Foreskin fibroblast (primary cell): ENCODE measurements at places on chromosomes 5 and 9.

- DNase-seq, result no peak
Measured at GRCh38 chr9:676780-677438, 164.6 kb upstream of the DMRT1 start.

- peak; percentile 8 for DNase-seq
Measured at GRCh38 chr9:37324261-37324683, 98.2 kb upstream of the GRHPR start.

DNA sequence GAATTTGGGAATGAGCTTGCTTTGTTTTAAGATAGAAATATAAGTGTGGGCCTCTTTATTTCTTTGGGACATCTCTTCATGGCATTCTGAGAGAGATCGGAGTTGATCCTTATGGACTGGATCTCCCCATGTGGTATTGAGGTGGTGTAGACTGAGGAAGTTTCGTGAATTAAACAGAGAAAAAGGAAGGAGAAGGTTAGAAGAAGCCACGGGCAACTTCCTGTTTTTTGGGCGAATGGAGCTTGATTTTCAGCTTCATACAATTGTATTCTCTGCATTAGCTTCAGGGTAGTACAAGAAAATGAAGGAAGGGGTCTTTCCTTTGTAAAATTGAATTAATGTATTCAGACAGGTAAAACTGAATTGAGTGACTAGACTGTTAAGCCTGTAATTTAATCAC, 70.5 kb upstream of the HMHB1 start:
- DNase-seq, result no peak

- no peak for DNase-seq
Measured at GRCh38 chr9:38771593-38771992, 51.7 kb upstream of the FAM240B start.

- DNase-seq, result no peak
Measured at GRCh38 chr5:120091376-120091948, 372.6 kb upstream of the PRR16 start.

GRCh38 chr9:36597412-36598178, 24.9 kb downstream of the MELK start:
- peak; percentile 79 for DNase-seq

GRCh38 chr5:67050635-67051034, 146.0 kb downstream of the CD180 start:
- DNase-seq, result no peak

GRCh38 chr9:120252248-120252647, 327.7 kb downstream of the CDK5RAP2 start:
- DNase-seq, result no peak

GRCh38 chr5:59819806-59820205, 73.7 kb downstream of the PDE4D start:
- DNase-seq, result no peak

DNA sequence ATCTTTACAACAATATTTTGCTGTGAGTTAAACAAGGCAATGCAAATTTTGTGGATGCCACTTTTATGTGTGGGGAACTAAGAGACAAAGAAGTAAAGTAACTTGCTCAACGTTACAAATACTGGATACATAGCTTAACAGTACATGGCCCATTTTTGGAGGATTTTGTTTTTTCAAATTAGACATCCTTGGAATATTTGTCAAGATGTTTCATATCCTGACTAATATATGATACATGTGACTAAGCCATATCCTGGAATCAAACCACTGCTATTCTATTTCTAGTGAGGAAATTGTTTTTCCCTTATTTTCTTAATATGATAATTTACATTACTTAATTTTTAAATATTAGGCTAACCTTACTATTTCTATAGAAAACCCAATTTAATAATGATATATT, 529.8 kb downstream of the DMRTA1 start:
- peak; percentile 1 for DNase-seq

DNA sequence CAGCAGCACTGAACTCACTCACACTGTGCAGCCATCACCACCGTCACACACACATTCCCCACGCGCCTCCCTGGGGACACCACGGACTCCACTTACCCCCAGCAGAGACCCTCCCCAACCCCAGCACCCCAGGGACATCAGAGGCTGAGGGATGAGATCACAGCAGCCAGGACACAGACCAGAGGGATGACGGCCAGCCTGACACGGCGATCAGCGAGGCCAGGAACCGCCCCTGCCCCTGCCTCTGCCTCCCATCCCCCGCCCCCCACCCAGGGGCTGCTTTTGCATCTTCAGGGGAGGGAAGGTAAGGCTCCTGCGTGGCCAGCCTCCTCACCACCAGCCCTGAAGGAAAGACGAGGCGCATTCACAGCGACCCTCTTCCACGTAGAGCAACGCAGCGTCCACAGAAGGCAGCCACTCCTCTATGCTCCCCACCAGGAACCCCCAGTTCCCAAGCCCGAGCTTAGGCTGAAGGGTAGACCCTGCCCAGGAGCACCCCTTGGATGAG, 104.5 kb downstream of the VAV2 start:
- DNase-seq, result no peak

- no peak for DNase-seq
Measured at GRCh38 chr9:31848505-31849285, 535.7 kb upstream of the ACO1 start.

GRCh38 chr9:27618066-27618465, 44.8 kb upstream of the C9orf72 start:
- no peak for DNase-seq

- peak; percentile 51 for DNase-seq
Measured at GRCh38 chr5:59813761-59814536, 79.6 kb downstream of the PDE4D start.

GRCh38 chr9:22026696-22027095, 17.6 kb upstream of the CDKN2B start:
- DNase-seq, result no peak

DNA sequence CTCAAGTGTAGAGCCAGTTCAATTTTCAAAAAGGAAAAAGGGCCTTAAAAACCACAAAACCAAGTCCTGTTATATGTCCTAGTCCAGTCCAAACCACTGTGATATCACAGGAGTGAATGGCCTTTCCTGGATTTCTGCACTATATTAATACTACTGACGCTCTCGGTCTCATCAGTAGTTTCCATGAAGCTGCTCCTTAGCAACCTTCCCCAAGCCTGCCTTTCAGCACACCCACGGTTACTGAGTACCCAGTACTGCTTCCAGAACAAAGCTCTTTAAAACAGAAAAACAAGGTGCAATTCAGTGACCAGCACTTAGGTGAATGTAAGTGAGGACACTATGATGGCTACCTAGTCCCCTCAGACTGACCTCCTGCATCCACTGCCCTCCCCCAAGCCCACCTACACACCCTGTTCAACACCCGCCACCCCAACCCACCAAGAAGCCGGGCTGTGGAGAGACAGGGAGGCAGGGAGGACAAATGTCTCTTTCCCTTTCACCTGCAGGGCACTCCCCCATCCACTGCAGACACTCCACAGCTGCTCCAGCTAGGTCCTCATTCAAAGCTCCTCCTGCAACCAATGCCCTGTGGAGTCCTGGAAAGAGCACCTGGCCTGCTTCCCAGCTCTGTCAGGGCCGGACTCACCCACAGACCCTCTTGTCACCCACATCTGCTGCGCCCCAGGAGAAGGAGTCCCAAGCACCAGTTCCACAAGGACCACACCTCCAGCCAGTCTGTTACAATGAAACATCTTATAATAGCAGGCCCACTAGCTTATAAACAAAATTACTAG, 25.9 kb downstream of the PSMB7 start:
- no peak for DNase-seq

DNA sequence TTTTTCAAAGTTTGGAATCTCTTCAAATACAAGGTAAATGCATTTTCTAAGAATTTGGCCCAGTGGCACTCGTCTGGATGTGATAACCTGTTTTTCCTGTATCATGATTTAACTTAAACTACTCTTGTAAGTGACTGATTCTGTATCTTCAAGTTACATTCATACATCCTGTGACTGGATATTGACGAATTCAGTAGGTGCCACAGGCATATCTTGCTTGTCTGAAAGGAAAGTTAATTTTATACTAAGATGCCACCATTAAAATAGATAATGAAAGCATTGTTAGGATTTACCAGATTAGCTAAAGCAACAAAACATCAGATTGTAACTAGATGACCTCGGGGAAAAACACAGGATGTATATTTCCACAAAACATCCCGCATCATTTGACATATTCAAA, 175.3 kb upstream of the ZNF608 start:
- no peak for DNase-seq

DNA sequence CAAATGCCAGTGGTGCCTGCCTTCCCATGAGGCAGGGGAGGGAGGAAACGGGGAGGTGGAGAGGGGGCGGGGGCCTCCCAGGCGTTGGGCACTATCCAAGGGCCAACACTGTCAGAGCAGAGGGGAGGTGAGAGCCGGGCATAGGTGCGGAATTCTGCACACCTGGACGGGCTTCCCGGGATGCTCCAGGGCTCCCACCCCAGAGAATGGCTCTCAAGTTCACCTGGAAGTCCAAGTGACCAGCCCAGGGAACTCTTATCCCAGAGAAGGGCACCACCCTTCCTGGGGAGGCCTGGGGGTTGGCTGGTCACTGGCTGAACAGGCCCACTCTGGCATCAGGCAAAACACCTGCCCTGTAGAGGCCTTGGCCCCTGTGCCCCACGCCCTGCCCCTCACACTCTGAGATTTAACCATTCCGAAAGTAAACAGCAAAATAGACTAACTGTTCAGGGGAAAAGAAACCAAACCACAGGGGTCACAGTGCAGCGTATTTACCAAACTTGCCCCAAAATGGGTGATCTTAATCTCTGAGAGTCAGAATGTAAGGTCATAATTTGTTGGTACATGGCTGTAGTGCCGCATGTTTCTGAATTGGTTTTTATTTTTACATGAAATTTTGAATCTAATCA, 2.7 kb downstream of the CSF2 start:
- DNase-seq, result no peak

GRCh38 chr5:3460416-3460815, 135.2 kb upstream of the IRX1 start:
- DNase-seq, result no peak

- peak; percentile 31 for DNase-seq
Measured at GRCh38 chr5:32160228-32160627, 13.9 kb downstream of the GOLPH3 start.

- DNase-seq, result peak; percentile 89
Measured at GRCh38 chr5:142215915-142216681, 107.5 kb downstream of the NDFIP1 start.

DNA sequence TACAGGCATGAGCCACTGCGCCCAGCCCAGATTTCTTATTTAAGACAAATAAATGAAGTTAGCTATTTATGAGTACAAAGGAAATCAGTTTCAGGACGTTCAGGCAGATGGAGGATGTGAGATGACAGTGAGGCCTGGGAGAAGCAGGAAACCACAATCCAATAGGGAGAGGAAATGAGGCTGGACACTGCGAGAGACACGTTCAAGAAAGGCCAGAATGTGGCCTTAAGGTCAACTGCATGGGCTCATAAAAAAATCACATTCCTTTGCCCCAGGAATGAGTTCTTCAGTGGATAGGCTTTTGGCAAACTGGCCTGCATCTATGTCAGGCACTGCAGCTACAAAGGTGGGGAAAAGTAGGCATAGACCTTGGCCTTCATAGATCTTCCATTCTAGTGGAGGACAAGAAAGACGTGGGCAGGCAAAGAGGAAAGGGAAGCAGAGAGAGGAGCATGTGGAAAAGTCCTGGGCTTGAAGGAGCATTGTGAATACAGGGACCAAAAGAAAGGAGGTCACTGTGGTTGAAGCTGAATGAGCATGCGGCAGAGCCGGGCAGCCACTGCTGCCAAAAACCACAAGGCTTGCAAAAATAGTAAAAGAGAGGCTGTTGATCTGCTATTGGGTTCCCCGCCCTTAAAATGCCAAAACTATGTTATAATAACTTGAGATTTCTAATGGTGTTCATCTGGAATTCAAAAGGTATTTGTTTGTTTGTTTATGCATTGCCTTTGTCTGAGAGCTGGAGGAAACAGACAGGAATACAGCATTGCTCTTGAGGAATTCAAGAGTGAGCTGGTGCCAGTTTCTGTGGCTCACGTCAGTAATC, 133.0 kb downstream of the GNA14 start:
- peak; percentile 63 for DNase-seq

GRCh38 chr5:168765551-168766425, 186.6 kb upstream of the PANK3 start:
- DNase-seq, result peak; percentile 17

DNA sequence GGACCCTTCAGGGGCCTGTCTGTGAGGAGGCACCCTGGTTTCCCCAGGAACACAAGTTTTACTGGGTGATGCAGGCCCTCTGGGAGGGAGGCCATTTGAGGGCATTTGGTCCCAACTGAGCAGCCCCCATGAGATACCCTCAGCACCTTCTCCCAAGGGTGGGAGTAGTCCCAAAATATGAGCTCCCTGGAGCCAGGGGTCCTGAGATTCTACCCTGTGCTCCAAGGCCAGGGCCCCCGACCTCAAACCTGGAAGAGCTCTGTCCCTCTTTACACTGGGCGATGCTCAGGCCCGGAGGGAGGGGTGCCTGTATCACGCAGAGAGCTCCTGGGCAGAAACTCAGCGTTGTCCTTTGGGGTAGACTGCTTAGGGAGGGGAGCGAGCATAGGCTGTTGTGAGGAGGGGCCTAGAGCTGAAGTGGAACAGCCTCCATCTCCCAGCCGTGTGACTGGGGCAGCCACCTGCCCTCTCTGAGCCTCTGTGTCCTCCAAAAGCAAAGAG, 64.0 kb upstream of the SYNPO start:
- DNase-seq, result no peak

DNA sequence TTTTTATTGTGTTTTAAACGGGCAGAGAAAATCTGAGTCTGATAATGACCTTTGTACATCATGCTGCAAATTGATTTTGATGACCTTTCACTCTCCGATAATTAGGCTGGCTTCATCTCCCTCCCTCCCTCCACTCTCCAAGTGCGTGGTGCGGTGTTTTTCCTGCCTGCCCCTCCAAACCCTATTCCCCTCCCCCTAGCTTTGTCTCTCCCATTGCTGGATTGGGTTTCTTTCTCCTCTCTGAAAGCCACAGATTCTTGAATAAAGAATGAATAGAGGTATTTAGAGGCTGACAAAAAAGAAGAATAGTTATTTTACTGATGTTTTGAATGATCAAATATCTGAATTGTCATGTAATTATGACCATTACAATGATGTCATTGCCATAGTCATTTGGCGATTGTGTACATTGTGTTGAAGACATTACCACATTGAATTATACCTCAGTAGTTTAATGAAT, 571.1 kb upstream of the ZNF608 start:
- DNase-seq, result no peak

DNA sequence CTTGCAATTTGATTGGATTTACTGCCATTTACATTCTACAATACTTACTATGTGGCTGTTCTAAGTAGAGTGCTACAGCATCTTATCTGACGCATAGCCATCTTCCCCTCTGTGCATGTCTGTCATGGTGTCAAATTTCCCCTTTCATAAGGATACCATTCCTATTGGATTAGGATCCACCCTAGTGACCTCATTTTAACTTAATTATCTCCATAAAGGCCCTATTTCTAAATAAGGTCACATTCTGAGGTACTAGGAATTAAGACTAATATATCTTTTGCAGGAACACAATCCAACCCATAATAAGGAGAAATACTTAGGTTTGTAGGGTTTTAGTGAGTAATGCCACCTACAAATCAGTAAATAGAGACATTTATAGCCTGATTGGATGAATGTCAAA, 268.0 kb downstream of the ADAMTSL1 start:
- no peak for DNase-seq

DNA sequence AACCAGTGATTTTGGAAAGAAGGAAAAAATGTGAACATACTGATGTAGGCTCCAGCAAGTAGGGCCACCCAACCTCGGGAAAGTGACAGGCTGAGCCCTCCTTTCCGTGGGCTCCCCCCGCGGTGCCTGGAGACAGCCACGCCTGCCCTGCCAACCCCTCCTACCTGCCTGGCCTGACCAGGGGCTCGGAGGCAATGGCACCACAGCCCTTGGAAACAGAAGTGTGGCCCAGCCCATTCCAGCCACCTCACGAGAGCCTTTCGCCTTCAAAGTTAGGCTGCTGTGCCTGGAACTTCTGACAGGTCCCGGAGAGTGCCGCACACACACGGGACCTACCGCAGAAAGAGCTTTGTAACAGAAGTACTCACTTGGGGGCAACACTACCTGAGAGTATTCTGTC, 49.5 kb upstream of the LRRC14B start:
- DNase-seq, result no peak
